ENCODE measurements at places on chromosomes 6 and 20.

GRCh38 chr6:158954753-158955152, 45.2 kb downstream of the RSPH3 start:
- DNase-seq, result no peak

DNA sequence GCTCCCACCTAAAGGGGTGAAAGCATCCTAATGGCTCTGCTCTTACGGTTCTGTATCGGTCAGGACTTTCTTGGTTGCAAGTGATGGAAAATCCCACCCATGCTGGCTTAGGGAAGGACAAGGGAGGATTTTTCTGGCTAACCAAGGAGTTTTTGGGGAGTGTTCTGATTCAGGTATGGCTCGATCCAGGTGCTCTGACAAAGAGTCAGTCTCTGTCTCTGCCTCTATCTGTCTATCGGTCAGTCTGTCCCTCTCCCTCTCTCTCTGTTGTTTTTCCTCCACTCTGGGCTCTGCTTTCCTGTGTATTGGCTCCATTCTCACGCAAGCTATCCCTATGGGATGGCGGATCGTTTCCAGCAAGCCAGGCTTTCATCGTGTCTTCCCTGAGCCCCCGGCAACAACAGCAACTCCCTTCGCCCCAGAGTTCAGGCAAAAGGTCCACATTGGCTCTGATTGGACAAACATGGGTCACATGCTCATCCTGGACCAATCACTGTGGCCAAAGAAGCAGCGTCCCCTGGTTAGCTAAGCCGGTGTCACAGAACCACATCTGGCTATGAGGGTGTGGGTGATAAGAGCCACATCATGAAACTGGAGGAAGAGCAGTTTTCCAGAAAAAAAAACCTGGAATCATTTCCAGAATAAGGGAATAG, 160.3 kb downstream of the BMP7 start:
- DNase-seq, result no peak

- no peak for DNase-seq
These were observed 336.4 kb upstream of the SOX4 start for GRCh38 chr6:21257125-21257524.

DNA sequence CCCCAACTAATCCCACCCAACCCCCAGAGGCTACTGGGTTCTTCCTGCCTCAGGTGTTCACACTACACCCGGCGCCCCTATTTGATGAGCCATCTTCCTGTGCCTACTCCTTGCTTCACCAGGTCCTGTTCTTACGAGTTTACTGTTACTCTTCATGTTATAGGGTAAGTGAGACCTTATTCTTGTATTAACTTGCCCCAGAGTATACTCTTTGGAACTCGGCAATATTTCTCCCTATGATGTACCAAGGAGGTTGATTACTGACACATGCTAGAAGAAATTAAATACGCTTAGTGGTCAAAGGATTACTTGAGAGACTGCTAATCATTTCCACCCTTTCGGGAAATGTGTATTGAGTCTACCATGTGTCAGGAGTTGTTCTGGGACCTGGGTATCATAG, 8.9 kb downstream of the RING1 start:
- DNase-seq, result no peak

- DNase-seq, result no peak
These were observed 331.2 kb downstream of the QKI start for GRCh38 chr6:163745536-163746400.

- no peak for DNase-seq
These were observed 197.9 kb upstream of the GRIK2 start for GRCh38 chr6:101195588-101195987.

- no peak for DNase-seq
These were observed 43.1 kb upstream of the CD93 start for GRCh38 chr20:23129266-23129665.

GRCh38 chr20:34215711-34216381, 25.4 kb upstream of the ASIP start:
- peak; percentile 82 for DNase-seq

- no peak for DNase-seq
These were observed 167.0 kb downstream of the TBX18 start for GRCh38 chr6:84597238-84597875.

- no peak for DNase-seq
These were observed 29.7 kb upstream of the TBXT start for GRCh38 chr6:166197361-166197760.

GRCh38 chr6:132365281-132365907, 35.9 kb downstream of the MOXD1 start:
- DNase-seq, result no peak

GRCh38 chr6:12709116-12709515, 7.5 kb upstream of the PHACTR1 start:
- DNase-seq, result no peak

GRCh38 chr20:26276554-26277210, 580.0 kb upstream of the ZNF337 start:
- DNase-seq, result no peak

DNA sequence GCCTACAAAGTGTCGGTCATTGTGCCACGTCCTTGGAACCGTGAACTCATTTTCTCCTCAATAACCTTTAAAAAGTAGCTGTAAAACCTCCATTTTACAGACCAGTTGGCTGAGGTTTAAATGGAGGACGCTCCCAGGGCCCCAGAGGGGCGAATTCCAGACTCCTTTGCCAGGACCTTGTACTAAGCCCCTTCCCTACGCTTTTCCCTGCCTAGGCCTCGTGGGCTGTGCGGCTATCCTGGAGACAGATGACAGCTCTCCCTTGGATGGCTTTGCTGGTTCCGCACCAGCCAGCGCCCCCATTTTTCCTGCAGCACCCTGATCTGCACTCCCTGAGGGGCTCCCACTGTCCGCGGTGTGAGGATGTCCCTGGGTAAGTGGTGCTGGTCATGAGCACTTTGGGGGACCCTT, 12.1 kb upstream of the SNHG17 start:
- DNase-seq, result no peak

GRCh38 chr20:52312132-52312729, 120.7 kb upstream of the ZFP64 start:
- DNase-seq, result peak; percentile 27

DNA sequence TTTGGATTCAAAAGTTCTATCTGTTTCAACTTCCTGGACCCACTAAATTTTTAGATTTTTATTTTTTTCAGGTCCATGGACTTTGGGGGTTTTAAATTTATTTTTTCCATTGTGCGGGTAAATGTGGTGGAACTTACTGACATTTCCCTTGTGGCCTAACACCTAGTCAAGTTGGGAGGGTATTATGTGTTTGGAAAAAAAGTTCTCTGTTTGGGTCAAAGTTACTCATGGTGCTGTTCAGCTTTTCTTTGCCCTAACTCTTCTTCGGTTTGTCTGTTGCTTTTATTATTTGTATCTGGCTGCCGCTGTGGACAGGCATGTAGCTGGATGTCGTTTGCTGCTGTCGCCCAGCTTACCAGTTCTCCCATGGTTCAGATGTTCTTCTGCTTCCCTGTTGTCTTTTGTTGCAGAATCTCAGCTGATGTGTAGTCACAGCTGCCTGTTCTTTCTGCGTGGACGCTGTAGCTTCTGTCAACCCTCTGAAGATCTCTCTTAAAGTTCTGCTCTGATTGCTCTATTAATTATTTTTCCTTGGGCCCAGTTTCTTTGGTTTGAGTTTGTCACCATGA, 7.9 kb downstream of the IGF2R start:
- no peak for DNase-seq

- DNase-seq, result no peak
These were observed 61.0 kb upstream of the SCGN start for GRCh38 chr6:25590986-25591385.

DNA sequence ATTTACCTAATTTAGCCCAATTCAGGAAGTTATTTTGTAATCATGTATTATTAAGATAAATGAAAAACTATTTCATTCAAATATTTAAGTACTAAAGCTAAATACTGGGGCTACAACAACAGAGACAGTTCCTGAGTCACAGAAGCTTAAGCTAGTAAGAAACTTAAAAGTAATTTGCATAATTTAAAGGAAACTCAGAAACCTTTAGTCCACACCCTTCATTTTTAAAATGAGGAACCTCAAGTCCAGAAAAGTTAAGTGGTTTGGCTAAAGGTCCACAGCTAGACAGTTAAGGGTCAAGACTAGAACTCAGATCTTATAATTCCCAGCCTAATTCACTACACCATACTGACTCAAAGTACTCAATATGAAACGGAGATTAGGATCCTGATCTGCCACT, 7.2 kb downstream of the LMBRD1 start:
- no peak for DNase-seq

- no peak for DNase-seq
These were observed 256.6 kb downstream of the RFPL4B start for GRCh38 chr6:112603726-112604125.

DNA sequence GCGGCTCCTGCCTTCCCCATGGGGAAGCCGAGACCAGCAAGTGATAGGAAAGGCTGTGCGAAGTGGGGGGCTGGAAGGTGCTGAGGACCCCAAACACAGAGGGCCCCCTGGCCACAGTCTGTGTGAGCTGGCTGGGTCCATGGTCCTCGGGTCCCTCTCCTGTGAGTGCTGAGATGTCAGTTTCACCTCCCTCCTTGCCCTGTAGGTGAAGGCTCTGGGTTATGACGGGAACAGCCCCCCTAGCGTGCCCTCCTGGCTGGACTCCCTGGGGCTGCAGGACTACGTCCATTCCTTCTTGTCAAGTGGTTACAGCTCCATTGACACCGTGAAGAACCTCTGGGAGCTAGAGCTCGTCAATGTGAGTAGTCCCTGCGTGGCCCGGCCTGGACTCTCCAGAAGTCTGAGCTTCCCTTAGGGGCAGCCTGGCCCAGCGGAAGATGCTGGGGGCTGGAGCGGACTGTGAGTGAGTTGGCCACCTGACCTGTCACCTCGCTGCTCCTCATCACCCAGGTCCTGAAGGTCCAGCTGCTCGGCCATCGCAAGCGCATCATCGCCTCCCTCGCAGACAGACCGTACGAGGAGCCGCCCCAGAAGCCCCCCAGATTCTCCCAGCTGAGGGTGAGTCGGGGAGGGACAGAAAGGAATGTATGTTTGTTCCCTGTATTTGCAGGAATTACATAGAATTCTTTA, 61.7 kb downstream of the TCP11 start:
- no peak for DNase-seq

GRCh38 chr20:46991168-46991567, 96.5 kb downstream of the EYA2 start:
- no peak for DNase-seq

DNA sequence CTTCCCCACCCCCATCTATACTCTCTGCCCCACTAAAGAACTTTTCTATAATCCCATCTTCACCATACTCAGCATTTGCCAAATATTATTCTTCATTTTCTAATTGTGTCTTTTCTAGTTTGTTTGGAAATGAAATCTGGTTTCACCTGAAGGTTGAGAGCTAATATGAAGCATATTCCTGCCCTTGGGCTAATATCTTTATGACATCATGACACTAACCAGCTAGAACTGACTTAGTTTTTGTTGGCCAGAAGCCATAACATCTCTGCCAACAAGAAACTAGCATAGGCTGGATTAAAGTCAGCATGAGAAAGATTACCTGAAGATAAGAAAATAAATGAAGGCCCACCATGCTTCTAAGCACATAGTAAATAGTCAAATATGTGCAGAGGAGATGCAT, 16.7 kb downstream of the UNC5CL start:
- DNase-seq, result no peak

- DNase-seq, result no peak
These were observed 407.6 kb upstream of the SOX4 start for GRCh38 chr6:21185861-21186478.

DNA sequence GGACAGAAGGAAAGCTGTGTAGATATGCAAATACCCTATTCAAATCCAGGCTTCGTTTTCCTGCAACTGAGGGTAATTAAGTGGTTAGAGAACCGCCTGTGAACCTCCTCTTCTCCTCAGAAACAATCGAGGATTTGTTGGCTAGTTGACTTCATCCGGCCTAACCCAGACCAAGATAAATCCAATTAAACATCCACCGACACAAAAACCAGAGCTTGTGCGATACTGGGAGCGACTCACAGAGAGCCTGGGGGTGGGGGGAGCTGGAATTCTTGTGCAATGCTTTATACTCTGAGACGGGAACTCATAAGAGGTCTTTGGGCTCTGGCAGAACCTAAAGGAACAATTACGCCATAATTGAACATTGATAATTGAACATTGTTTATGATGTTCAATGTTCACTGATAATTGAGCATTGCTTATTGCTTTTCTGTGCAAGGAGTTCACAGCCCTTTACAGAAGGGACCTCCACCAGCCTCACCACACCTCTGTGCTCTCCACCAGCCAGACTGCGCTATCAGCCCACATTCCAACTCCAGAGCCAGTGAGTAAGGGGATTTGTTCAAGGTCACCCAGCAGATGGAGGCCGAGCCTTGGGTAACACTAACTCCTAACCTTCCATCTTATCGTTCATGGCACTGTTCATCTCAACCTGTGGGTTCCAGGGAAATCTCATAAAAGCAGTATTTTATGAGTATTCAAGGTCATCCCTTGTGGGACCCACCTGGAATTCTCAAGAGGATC, 429.6 kb upstream of the JARID2 start:
- no peak for DNase-seq

- no peak for DNase-seq
These were observed 116.3 kb upstream of the TCF21 start for GRCh38 chr6:133772567-133772966.

DNA sequence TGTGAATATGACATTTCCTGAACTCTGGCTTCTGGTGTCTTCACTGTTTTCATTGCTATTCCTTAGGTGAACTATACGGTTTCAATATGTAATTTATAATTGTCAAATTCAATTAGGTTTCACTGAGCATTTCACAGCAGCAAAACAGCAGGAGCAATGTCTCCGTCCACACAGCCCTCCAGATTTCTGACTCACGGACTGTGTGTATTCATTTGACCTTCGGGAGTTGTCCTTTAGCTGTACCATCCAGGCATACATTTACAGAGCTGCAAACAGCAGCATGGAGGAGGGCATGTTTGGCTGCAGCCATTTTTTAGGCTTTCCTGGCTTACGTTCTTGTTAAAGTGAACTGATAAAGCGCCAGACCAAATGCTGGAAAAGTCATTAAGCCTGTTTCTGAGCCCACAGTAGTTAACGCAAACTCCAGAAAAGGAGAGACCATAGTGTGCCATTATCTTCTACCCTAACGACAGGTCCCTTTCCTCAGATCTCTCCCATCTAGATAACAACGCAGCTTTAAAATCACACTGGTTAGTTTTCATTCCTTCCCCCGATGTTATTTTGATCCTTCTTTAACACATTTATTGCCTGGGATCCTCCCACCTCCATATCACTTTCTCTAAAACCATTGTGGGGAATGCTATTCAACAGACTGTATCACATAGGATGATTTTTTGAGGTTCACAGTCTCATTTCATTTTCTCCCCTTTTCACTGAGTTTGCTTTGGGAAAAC, 18.3 kb downstream of the FOXC1 start:
- DNase-seq, result no peak

DNA sequence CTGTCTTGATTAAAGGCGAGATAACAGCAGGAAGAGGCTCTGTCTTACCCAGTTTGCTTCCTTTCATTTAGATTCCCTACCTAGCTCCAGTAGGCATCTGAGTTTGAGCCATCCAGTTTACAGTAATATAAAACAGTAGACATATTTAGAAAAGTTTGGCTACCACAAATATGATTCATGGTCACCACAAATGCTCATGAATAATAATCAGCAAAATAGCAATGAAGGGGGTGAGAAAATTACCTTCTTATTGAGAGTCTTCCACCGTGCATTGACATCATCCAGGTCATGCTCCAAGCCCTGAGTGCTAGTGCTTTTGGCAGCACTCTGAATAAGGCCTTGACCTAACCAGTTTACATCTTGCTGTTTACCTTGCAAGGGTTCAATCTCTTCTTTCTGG, 106.2 kb downstream of the DST start:
- no peak for DNase-seq

GRCh38 chr6:39339868-39340550, 17.5 kb upstream of the KCNK16 start:
- no peak for DNase-seq

- DNase-seq, result no peak
These were observed 149.9 kb downstream of the C6orf118 start for GRCh38 chr6:165159460-165159859.
